ENCODE measurements at places on chromosomes 4 and X.

- no peak for DNase-seq
Measured at GRCh38 chr4:147969573-147970385, 237.9 kb downstream of the ARHGAP10 start.

GRCh38 chr4:52376132-52376704, 282.9 kb downstream of the USP46 start:
- DNase-seq = no peak

DNA sequence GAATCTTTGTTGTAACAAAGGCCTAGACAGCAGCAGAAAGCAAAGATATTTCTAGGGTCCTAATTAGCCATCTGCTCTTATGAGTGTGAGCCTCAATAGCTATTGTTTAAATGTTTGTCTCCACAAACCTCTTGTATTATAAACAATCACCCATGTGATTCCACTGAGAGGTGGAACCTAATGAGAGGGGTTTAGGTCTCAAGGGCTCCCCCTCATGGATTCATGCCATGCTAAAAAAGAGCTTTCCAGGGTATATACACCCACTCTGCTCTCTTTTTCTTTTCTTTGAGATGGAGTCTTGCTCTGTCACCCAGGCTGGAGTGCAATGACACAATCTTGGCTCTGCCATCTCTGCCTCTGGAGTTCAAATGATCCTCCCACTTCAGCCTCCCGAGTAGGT, 42.1 kb downstream of the TRIM61 start:
- DNase-seq = no peak

DNA sequence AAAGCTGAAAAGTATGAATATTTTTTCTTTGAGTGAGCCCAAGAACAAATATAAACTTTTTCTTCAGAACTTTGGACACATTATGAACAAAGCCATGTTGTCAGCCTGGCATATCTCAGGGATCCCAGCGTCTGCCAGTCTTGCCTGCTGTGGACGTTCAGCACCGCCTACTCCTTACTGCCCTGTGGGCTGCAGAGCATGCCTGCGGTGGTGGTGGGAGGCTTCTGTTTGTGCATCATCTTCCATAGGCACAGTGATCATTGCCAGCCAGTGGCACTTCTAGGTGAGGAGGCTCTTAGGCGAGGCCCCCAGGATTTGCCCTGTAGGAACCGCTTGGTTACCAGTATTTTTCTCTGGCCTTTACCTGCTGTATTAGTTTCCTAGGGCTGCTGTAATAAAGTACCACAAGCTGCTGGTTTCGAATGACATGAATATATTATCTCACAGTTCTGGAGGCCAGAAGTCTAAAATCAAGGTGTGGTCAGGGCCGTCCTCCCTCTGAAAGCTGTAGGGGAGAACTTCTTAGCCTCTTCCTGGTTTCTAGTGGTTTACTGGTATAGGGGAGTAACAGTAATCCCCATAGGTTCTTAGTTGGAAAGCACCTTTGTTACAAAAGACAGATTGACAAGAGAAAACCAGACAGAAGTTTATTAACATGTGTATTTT, 15.4 kb downstream of the ANXA3 start:
- no peak for DNase-seq

DNA sequence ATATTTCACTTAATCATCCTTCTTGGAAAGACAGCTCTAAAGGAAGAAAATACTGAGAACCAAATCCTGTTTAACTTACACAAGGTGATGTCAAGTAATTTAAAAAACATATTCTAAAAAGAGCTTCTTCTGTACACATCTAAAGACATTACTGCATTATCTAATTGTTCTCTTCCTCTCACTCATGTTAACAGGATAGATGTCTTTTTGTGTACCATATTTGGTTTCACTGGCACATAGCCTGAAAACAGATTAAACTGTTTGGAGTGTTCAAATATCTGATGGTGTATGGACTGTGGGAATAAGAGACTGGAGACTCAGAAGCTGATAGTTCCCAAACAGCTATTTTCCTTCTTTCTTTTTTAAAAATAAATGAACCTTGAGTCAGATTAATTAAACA, 213.3 kb upstream of the MAB21L2 start:
- no peak for DNase-seq

- DNase-seq = no peak
Measured at GRCh38 chr4:5028480-5028879, 9.2 kb upstream of the CYTL1 start.

DNA sequence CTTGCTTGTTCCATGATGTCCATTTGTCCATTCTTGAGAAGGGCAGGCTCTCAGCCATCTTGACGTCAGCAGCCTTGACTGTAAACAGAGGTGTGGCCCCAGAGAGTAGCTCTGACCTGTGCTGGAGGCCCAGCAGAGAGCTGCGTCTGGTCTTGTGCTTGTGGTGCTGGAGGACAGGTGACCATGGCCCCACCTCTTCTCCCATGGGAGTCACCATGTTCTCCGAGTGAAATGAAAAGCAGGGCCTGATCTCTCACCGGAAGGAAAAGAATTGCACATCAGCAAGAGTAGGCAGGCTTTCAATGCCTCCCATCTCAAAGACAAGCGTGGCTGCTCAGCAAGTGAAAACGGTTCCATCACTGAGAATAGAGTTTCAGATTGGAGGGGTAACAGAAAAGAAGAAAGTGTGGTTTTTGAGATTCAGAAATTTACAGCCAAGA, 11.5 kb downstream of the PARM1 start:
- no peak for DNase-seq

DNA sequence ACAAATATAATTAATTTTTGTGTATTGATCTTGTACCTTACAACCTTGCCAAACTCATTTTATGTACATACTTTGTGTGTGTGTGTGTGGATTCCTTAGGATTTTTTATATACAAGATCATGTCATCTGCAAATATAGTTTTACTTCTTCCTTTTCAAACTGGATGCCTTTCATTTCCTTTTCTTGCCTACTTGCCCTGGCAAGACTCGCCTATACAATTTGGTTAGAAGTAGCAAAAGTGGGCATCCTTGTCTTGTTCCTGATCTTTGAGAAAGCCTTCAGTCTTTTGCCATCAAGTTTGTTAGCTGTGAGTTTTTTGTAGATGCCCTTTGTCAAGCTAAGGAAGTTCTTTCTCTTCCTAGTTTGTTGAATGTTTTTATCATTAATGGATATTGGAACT, 30.5 kb downstream of the RUFY3 start:
- DNase-seq = no peak

- no peak for DNase-seq
Measured at GRCh38 chr4:3384771-3385710, 56.7 kb upstream of the HGFAC start.

DNA sequence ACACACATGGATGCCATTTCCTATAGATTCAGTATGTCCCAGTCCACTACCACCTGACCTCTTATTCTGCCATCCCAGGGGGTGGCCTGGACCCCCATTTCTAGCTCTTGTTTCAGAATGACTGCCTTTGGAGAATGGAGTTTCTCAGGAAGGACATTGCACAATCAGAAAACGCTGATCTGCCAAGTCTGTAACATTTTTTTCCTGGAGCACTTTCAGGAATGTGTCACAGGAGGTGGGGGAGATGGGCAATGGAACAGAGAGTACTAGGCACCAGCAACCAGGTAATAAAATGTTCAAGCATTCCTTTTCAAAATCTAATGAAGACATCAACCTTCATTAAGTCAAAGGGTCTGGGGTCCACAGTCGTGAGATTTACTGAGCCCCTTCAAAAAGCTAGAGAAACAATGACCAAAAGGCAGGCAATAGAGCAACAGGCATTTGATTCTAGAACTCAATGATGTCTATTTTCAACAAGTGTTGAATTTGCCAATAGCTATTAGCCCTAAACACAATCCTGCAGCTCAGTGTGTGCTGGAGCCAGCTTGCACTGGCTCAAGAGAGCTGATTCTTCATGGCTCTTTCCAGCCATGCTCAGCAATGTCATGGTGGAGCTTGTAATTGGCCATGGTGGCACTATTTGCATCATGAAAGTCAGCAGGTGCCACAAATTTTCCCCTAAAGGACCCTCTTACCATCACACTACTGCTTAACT, 87.1 kb downstream of the KDR start:
- DNase-seq = no peak

- DNase-seq = no peak
Measured at GRCh38 chrX:110172215-110172614, 145.7 kb downstream of the AMMECR1 start.

- DNase-seq = no peak
Measured at GRCh38 chr4:128572778-128573241, 236.7 kb upstream of the JADE1 start.

GRCh38 chr4:183872531-183872930, 32.6 kb upstream of the STOX2 start:
- DNase-seq = no peak

GRCh38 chr4:41991916-41992767, 1.8 kb downstream of the SLC30A9 start:
- DNase-seq = no peak

GRCh38 chrX:119041175-119041574, 31.6 kb upstream of the CT47C1 start:
- no peak for DNase-seq

GRCh38 chr4:185965426-185966384, 103.3 kb upstream of the TLR3 start:
- DNase-seq = no peak

- DNase-seq = peak; percentile 60
Measured at GRCh38 chr4:140094438-140095420, 59.3 kb downstream of the MAML3 start.

DNA sequence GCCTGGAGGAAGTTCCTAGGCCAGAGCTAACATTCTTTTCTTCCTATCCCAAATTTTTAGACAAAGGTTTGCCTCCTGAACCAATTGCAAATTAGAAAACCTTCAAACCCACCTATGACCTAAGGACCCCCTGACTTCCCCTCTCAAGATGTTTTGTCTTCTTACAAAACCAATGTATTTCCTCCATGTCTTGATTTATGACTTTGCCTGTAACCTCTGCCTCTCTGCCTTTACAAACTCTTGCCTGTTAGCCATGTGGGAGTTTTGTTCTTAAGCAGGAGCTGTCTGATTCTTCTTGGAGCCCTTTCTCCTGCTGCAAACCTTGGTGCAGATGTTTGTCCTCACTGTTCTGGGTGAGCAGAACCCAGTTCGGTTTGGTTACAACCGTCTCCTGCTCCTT, 222.3 kb upstream of the BOD1L1 start:
- no peak for DNase-seq

DNA sequence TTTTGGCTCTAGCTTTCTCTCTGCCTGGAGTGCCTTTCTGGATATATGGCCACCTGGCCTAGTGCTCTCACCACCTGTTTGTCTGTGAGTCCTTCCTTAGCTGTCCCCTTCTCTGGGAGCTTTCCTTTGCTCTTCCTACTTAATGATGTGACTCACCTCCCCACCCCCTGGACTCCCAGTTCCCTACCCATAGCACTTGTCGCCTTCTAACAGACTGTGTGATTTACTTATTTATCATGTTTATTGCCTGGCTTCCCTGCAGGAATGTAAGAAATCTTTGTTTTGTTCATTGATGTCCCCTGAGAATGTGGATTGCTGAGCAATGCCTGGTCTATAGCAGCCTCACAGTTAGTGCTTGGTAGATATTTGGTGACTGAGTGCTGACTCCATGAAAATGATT, 18.9 kb downstream of the ADD1 start:
- no peak for DNase-seq

DNA sequence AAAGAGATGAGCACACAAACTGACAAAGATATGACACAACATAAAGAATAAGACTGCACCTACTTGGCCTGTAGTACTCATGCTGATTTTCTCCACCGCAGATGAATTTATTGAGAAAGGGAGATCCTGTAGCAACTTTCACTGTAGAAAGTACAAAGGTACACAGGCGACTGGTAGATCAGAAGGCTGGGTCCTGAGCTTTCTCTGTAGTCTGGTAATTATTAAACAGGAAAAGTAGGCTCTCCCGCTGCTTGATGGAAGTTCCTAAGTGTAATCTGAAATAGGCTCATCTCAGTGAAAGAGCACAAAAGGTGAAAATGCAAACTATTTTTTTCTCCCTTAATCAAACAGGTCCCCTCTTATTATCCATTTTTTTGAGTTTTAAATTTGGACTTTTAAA, at the start of gene ADH6:
Gene ADH6 (minus strand): TSS at position 175 of the 400 bp plus-strand sequence. CDS start 94 bp downstream, at position 81.
- no peak for DNase-seq

DNA sequence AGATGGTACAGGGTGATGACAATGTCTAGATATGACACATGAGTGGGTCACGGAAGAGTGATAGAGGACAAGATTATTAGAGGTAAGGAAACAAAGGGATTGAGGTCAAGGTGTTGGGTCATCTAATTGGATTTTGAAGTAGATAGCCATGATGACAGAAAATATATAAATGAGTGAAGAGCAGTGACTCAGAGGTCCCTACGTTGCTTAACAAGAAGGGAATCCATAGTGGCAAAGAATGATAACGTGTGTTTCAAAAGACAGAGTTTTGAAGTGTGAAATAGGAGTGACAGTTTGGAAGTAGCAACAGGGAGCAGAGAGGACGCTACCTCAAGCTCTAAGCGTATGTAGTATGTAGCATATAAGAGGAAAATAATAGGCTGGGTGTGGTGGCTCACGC, 22.2 kb upstream of the CAMK2D start:
- no peak for DNase-seq

DNA sequence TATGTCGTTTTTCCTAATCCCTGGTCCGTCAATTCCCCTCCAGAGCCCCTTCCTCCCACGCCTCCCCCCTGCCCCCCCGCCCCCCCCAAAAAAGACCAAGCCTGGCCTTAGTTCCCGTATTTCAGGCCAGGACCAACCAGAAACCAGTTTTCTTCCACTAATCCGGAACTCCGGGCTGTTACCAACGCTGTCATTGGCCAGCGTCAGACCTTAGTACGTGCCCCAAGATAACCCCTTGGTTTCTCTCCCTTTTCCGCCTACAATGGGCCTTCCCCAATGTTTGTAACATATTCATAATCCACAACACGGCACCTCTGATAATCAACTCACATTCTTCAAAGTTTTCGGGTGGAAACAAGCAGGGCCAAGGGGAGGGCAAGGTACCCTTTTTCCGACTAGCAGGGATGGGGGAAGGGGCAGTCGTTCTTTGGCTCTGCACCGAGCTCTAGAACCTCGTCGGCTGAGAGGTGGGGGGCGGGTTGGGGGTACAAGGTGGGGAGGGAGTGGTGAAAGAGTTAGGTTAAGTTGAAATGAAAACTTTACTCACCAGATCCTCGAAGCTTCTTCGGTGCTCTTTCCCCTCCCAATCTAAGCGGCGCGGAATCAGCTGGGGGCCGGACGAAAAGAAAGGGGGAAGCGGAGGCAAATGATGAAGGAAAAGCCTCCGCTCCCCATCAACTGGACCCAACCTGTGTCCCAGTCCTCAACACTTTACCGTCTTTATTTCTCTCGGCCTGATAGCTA, 1.5 kb downstream of the BRWD3 start:
- peak; percentile 70 for DNase-seq

GRCh38 chr4:52987392-52988056, 125.4 kb downstream of the RASL11B start:
- DNase-seq = no peak

DNA sequence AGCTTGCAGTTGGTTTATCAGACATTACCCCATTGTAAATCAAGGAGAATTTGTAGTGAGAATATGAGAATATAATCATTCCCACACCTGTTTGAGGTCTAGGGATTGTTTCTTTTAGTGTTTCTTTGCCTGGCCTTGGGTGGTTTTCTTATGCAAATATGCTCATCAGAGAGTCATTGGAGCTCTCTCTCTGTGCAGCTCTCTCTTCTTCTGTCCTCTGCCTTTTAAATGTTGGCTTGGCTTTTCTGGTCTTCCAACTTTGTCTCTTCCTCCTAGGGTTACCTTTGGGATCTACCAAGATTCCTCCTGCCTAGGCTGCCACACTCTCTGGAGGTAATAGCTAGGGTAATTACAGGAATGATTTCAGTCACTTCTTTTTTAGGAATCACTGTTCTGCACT, 102.3 kb upstream of the ARSJ start:
- no peak for DNase-seq

Measured in stimulated activated CD4-positive, alpha-beta T cell treated with anti-CD3 and anti-CD28 coated beads, Interleukin-4, amount 100 ng/mL, for 1 hour (primary cell).